Stimulated activated CD4-positive, alpha-beta T cell treated with anti-CD3 and anti-CD28 coated beads, Interleukin-2, amount 100 ng/mL, for 24 hours (primary cell): ENCODE measurements at places on chromosomes 2 and 18.

DNA sequence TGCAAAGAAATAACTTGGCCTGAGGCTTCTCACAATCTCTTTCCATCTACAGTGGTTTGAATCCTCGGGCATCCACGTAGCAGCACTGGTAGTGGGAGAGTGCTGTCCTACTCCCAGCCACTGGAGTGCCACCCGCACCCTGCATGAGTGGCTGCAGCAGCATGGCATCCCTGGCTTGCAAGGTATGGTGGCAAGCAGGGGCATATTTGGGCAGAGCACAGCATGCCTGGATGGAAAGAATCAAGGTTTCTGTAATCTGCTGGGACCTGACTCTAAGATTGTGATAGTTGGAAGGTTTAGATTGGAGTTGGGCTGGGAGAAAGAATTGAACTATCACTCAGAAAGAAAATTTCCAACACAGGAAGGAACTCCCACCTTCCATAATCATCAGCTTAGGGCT, 4.0 kb downstream of the CAD start:
- DNase-seq, result no peak

DNA sequence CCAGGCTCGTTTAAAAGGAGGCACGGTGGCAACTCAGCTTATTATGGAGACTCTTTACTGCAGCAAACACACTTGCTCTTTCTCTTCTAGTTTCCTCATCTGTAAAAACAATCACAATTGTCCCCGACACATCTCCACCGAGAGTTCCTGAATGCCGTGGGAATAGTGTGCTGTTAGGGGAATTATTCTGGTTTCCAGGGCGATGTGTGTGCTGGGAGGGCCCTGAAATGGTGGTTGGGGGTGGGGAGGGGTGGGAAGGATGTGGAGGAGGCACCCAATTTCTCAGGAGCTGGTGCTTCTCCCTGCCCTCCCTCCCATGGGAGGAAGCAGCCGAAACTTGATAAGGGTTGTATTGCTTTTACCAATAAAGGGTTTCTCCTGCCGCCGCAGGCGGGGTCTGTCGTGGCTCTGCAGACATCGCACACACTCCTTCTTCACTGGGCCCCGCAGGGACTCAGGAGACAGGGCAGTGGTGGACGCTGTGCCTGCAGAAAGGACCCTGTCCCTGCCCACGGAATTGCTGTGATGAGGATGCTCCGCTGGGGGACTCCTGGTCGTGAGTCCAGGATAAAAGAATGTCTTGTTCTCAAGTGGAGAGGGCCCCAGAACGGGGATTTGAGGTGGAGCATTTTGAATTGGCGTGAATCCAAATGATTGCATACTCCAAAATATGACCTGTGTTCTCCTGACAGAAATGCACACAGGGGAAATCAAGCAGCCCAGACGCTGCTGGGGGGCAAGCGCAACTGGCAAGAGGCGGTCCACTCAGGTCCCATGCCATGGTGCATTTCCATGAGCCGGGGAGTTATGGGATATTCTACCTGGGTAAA, 119.2 kb downstream of the ACKR3 start:
- no peak for DNase-seq

DNA sequence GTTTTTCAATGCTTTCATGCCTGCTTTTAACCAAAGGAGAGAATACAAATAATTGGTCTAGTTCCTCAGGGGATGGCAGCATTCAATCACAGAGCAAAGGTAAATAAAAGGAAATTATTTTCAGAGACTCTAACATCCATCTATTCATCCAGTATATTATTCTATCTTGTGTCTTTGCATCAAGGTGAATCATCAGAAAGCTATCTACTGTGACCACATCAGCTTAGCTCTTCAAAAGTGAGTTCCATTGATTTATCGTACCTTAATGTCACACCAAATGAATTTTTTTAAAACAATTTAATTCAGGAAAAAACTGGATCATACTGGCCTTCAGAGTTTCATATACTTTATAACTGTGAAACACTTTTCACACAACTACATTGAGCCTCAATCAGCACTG, 66.1 kb downstream of the CHN1 start:
- DNase-seq, result no peak

DNA sequence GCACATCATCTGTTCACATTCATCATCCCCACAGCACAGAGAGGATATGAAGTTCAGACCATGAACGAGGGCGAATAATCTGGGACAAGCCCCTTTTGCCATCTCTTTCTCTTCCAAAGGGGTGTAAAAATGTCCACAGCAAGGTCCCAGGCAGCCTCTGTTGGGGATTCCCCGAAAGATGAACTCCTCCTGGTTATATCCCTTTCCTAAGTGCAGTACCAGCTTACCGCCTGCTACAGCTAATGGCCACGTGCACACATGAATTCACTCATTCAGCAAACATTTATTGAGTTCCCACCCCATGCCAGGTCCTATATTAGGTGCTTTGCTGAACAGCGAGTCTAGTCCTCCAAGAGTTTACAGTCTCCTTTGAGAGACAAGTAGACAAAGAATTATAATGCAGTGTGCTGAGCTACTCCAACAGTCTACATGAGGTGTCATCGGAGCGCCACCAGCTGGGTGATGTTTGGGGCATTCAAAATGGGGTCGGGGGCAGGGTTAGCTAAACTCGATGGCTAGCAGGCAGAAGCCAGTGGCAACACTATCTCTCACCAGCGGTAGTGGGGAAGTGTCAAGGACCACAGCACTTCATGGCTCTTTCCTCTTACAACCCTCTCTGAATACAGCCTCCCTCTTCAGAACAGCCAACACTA, 228.9 kb downstream of the TMEM163 start:
- DNase-seq, result no peak

DNA sequence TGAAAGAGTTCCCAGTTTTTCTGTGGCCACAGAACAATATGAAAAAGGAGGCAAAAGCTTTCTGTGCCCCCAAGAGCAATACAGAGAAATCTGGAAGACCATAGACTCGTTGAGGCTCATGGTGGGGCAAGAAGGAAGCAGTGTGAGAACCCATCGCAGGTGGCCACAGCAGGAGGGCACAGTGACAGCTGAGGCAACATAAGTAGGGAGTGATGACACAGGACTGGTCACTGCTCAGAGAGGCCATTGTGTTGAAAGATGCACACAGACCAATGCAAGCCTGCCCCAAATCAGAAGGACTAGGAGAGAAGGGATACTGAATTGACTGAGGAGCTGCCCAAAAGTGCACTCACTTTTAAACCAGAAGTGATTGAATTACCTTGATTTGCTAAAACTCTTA, 483.6 kb downstream of the EPHA4 start:
- DNase-seq, result no peak

DNA sequence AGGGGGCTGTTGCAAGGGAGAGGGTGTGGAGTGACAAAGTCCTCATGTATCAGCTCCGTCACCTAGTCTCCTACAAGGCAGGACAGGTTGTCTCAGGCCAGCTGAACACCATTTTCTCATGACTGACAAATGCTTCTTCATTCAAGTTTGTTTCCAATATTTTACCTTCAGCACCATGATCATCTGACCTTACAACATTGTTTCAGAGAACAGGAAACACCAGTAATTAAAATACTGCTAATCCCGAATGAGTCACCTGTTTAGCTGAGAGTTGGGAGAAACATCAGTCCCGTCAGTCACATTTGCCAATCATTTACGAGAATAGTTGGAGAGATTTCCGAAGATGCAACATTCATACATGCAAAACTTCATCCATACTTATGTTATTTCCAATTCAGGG, 25.7 kb upstream of the SP5 start:
- no peak for DNase-seq

- no peak for DNase-seq
Measured at GRCh38 chr2:113202305-113203216, 28.8 kb downstream of the PSD4 start.

DNA sequence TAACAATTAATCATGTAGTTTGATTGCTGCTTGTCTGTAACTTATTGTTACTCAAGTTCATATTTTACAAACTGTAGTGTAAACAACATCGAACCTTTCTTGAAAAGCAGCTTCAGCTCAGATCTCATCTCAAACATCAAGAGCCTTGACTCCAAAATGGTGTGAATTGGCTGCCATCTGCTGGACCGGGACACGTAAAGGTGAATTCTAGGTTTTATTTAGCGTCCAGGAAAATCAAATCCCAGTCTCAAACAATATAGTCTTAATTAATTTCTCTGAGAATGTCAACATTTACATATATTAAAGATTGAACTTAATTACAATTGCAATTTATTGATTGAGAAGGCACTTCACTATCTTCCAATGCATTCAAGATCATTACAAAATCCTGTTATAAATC, 453.0 kb downstream of the GALR1 start:
- peak; percentile 1 for DNase-seq

DNA sequence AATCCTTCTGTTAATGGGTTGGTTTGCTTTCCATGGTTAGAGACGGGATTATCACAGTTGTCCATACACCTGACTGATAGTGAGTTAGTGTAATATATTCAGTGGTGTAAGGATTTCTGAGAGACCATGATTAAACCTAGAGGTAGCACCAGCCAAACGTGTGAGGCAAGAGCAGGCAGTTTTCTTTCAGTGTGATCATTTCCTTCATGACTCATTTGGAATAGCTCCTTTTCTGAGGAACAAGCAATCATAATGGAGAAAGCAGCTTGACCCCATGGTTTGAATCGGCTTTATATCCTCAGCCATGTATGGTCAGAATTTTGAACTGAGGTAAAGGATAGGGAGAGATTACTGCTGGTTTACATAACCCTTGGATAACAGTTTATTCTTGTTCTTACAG, 2.9 kb downstream of the MXD1 start:
- DNase-seq, result no peak

- DNase-seq, result no peak
Measured at GRCh38 chr2:101478181-101479001, 3.5 kb upstream of the RFX8 start.

DNA sequence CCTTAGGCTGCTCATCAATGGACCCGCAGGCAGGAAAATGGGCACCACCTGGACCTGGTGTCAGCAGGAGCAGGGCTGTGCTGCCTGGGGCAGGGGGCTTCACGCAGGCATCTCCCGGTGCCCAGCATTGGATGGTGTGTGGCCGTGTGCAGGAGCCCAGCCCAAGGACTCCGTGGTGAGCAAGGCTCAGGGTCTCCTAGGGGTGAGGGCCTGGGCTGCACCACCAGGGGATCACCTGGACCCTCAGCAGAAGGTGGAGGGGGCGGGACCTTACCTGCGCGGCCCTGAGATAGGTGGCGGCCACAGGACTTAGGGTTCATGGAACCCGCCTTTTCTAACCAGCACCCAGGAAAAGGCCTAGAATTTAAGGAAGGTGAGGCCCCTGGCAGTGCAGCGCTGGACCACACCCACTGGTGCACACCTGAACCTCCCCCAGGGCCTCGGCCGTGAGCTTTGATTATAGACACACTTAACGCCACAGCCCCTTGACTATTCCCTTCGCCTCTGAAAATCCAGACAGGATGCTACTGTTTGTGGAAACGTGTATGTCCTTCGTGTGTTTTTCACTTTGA, 89.0 kb downstream of the TMEM18 start:
- DNase-seq, result no peak

DNA sequence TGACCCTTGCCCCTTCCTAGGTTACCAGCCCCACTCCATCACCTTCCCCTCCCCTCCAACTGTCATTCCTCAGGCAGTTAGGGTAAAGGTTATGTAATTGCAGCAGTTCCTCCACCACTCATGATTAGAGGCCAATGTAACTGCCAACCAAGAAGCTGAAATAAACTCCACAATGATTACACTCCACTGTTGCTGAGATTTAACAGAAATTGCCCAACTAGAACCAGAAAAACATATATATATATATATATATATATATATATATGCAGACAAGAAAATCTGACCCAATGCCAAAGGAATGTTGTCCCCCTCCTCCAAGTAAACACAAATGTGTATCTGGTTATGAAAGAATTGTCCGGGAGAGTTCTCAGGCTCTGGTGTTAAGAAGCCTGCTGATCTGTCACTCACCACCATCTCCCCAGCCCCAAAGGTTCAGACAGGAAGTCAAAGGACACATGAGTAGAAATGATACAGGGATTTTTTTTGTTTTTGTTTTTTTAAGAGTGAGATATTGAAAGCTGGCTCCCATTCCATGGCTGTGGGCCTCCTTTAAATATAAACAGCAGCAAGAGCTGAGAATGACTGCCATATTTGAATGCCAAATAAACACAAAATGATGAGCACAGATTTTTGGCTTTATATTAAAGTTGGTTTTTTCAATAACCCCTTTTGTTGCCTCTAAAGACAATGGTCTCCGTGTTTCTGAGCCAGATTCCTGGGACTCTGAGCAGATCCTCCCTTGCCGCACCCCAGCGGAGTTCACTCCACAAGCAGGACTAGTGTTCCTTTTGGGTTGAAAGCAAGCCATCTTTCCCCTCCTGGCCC, 127.2 kb upstream of the MAPRE2 start:
- no peak for DNase-seq

GRCh38 chr2:143469323-143469722, 340.1 kb downstream of the ARHGAP15 start:
- no peak for DNase-seq

GRCh38 chr2:90069290-90069894, 1377.9 kb downstream of the RPIA start:
- DNase-seq, result peak; percentile 18

GRCh38 chr2:46985512-46985911, 69.9 kb upstream of the MCFD2 start:
- peak; percentile 33 for DNase-seq

DNA sequence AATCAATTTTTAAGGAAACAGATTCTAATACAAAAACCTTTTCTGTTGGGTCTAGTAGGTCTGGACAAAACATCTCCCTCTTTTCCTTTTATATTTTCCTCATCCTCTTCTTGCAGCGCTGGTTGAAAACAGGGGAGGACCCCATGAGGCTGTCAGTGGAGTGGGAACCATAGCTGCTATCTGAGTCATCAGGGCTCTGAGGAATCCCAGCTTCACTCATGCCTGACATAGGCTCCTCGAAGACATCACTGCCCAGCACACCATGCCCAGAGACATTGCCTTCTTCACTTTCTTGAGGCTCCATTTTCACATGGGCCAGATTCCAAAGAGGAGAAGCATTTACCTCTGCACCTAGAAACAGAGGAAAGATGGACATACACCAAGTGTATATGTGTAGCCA, 10.0 kb downstream of the SUPT7L start:
- no peak for DNase-seq

GRCh38 chr2:183243758-183244157, 119.5 kb downstream of the NUP35 start:
- DNase-seq, result no peak

GRCh38 chr2:161761160-161761559, 136.9 kb downstream of the SLC4A10 start:
- DNase-seq, result no peak
